Activated CD4-positive, alpha-beta T cell treated with anti-CD3 and anti-CD28 coated beads, Interleukin-2, amount 50 U/mL, for 4 hours (primary cell): ENCODE measurements at places on chromosomes 3 and 15.

GRCh38 chr15:67140078-67140833, 74.9 kb downstream of the SMAD3 start:
- DNase-seq, result no peak

DNA sequence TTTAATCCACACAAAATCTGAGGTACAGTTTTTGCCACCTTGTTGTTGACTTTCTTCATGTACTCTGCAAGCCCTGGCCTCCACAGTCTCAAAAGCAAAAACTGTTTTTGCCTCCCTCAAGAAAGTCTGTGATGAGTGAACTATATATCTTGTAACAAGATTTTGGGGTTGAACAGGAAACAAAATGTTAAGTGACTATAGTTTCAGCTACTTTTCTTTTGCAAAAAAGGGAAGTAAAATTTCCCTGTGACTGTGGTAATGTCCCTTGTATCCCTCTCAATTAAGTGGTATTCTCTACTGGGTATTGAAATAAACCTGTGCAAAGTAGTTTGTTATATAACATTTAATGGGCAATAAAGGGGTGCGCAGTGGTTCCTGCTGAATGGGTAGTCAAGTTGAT, 21.3 kb upstream of the SCAANT1 start:
- no peak for DNase-seq

DNA sequence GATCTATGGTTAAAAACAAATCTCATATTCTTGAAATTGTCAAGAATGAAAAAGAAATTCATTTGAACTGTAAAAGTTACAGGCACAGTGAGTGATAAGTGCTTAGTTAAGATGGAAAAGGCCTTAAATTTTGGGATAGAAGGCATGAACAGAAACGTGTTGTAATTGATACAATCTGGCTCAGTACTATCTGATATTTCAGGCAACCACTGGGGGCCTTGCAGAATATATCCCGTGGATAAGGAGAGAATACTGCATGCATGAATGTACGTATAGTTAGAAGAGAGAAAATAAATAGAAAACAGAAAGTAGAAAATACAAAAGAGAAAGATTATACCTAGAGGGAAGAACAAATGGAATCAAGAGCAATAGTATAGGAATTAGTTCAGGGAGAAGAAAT, 741.4 kb upstream of the CCDC54 start:
- DNase-seq, result no peak

DNA sequence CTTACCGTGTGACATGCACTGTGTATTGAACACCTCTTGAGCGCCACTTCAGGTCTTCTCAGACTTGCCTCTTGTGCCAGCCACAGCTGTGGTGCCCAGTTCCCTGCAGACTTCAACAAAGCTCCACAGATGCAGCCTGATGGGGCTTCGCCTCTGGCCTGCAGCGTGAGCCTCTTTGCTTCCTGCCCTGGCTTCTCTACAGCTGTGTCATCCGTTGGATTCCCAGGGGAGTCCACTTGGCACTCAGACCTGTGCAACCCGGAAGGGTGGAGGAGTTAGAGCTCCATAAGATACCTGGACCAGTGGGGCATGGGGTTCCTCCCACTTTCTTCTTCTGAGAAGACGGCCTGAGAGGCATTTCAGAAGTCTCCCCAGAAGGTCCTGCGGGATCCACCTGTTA, 57.7 kb upstream of the BNIP2 start:
- DNase-seq, result no peak

DNA sequence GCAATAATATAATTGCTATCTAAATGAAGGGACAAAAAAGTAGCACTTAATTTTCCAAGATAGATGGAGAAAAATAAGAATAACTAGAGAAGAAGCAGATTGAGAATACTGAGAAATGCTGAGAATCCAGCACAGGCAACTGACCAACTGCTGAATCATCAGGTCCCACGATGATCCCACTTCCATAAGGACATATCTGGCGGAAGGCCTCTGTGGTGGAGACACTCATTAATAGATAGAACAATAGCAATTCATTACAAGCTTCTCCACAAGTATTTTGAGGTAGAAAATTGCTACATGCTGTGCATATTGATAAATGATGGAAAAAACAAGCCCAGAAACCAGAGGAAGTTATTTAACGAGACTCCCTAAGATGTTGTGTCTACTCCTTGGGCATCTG, 105.9 kb downstream of the DUT start:
- DNase-seq, result no peak

DNA sequence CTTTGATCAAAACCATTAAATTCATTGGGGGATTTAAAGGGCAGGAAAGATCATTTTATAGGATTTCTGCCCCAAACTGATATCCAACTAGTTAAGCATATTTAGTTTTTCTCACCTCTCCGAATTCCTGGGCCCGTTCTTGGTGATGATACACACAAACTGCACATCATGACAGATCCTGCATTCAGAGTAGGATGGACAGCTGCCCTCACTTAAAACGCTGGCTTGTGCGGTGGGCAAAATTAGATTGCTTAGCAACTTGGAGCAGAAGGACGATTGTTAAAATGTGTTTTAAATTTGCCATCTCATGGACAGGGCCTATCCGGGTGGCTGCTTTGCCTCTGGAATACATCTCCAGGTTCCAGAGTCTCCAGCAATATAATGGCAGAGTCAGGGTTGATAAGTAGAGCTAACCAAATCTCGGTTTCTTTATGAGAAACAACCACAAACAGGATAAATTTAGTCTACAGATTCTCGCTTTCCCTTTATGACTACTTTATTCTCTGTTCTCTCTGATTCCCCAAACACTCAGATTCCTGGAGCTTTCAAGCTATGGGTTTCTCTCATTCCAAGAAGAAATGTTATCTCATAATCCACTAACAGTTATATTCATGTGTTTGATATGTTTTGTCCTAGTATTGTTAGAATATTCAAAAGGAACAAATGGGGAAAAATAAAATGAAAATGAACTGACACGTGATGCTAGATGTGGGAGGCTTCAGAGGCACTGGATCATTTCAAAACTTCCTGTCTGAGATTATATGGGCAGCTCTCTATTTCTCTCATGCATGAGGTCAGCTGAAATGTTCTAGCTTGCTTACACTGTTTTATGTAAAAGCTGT, 1014.1 kb upstream of the SEMA6D start:
- no peak for DNase-seq

DNA sequence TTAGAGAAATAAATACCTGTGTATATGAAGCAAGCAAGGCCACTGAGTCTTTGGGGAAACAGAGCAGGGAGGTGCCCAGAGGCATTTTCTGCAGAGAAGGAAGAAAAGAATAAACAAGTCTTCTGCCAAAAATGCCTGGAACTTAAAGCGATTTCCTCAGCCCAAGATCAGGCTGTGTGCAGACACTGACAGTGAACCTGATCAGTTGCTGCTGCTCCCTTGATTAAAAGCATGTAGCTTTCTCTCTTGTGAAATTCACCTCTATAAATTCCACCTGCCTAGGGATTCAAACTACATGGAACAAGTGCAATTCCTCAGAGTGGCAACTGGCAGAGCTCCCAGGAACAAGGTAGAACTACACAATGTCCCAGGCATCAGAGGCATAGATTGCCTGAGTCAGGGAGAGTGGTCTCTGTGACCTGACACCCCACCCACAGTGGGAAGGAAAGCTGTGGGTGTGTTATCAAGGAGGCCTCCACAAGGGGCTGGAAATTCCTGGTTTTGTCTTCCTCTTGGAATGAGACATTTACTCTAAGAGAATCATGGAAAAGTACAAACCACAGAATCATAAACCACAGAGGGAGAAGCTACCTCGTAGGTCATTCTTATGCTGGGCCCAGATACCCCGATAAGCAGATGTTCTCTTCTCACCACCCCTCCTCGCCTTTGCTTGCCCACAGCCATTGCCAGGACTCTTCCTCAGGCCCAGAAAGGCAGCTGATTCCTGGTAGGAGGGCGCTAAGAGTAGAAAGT, 1.8 kb upstream of the ZBTB38 start:
- DNase-seq, result no peak

DNA sequence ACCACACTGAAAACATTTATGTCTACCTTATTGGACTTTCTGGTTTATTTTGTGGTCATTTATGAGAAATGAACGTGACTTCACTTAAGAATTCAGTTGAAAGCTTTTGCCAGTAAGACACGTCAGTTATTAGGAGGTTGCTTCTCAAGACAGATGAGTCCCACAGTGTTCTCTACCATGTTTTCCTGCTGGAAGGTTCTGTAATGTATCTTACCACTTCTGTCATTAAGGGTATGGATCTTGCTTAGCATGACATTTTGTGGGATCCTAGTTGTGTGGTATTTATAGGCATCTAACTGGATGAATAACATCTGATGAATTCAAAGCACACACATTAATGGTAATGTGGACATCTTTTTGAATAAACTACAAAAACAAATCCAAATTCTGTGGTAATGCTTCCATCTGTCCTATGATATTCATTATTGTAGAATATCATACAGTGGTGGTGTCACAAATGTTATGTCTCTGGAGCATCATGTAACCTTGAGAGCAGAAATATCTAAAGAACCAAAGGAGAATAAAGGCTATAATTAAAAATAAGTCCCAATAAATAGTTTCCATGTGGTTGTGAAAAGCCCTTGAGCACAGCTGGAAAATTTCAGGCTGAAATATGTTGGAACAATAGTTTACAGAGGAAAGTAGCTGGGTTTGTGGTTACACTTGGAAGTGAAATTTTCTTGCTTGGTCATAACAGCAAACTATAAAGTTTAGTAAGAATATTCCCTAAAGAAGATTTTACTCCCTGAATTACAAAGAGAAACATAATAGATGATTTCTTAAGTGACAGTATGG, 61.5 kb downstream of the C3orf38 start:
- DNase-seq, result no peak

- DNase-seq, result no peak
These were observed 177.9 kb downstream of the ERC2 start for GRCh38 chr3:56290374-56290773.

GRCh38 chr15:57732526-57733331, 26.2 kb downstream of the POLR2M start:
- peak; percentile 32 for DNase-seq

GRCh38 chr3:124256156-124256555, 264.2 kb upstream of the ROPN1 start:
- no peak for DNase-seq

DNA sequence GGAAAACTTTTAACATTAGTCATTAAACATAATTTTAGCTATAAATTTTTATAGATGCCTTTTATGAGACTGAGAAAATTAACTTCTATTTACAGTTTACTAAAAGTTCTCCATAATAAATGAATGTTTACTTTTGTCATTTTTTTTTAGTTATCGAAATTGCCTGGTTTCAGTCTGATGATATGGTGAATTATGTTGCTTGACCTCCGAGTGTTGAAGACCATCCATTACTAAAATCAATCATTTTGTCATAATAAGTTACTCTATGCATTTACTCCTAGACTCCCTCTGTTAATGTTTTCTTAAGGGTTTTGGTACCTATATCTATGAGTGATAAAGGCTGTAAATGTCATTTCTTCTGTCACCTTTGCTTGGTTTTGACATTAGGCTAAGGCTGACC, 516.0 kb upstream of the ROBO1 start:
- no peak for DNase-seq

DNA sequence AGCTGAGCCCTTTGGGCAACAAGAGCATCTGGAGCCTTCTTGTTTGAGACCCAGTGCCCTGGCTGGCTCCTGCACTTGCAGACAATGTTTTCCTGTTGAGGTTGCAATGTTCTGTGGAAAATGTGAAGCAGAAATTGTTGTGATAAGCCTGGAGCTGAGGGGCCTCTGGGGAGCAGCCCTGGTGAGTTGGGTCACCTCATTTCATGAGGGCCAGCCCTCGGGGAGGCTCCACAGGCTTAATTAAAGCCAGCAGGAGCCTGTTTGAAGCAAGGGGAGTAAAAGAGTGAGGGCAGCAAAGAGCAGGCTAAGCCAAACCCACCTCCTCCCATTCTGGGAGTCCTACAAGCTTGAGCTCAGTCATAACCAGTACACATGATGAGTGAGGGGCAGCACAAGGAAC, 154.3 kb downstream of the ALDH1A2 start:
- no peak for DNase-seq

- no peak for DNase-seq
These were observed 26.7 kb upstream of the GREM1 start for GRCh38 chr15:32690941-32691688.

DNA sequence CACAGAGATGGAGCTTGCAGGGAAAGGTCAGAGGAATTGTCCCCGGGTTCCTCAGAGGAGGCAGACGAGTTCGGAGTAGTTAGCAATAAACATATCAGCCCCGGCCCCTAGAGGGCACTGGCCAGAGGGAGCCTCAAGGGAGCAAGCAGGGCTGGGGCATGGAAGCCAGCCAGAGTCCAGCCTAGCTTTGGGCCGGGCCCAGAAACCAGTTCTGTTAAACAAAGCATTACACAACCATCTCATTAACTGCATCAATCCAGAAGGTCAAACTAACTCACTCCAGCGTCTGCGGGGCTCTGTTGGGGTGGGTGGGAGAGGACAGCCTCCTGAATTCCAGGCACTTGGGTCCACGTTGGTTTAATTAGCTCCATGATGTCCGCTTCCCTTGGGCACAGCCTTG, 41.0 kb upstream of the IREB2 start:
- no peak for DNase-seq

DNA sequence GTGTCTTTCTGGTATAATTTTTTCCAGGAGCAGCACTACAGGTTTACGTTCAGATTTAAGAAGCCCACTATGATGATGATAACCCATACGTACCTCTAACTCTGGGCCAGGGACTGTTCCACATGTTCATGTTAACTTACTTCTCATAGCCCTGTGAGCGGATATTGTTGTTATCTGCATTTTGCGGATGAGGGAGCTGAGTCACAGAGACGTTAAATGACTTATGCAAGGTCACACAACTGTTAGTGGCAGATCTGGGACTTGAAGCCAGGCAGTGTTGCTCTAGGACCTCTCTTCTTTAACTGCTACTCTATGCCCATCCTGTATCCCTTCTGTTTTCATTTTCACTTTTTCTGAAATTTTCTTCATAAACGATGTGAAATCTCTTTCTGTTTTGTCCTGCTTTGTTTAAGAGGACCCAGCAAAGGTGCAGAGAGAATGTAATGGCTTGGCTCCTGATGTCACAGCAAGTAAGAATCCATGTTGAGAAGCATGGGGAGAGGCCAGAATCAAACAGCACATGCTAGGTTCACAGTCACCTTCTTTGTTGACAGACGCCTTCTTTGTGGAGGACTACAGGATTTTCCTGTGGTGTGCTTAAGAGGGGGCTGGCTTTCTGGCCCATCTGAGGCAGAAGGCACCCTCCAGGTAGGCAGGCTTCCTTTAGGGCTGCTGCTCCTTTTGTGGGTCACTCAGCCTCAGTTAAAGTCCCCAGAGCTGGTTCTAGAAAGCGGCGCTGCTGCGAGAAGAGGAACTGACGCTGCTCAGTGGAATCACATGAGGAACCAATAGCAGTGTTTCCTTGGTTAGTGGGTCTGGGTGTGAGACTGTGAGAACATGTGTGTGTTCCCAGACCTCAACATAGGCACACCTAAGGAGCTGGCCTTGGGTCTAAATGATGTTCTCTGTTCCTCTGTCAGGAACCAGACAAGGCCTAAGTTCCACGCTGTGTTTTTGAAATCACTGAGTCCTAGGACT, 121.6 kb downstream of the TMEM108 start:
- no peak for DNase-seq
